ENCODE measurements at places on chromosomes 5 and 9. TPM values are rescaled to one million over a fixed set of nuclear protein-coding genes. Genes with fewer than 3 reads are reported as not detected.

Gene EQTN
- total RNA-seq: not detected

Gene ACOT12
- total RNA-seq: not detected

Gene CDX1
- total RNA-seq: not detected

Gene CATSPER3
- 0.42 TPM for total RNA-seq

Gene SPATA31A3
- not detected for total RNA-seq

Gene DRD1
- 0.15 TPM for total RNA-seq

Gene TMC1
- total RNA-seq: 0.13 TPM

All from A549 treated with GW870086 at 1 μM for 4 hours (cell line).